ENCODE measurements at places on chromosomes 2 and 18. TPM values are rescaled to one million over a fixed set of nuclear protein-coding genes. Genes with fewer than 3 reads are reported as not detected.

ESPNL gene
- 3.9 TPM for total RNA-seq

TACR1 gene
- total RNA-seq: 2.7 TPM

DNA sequence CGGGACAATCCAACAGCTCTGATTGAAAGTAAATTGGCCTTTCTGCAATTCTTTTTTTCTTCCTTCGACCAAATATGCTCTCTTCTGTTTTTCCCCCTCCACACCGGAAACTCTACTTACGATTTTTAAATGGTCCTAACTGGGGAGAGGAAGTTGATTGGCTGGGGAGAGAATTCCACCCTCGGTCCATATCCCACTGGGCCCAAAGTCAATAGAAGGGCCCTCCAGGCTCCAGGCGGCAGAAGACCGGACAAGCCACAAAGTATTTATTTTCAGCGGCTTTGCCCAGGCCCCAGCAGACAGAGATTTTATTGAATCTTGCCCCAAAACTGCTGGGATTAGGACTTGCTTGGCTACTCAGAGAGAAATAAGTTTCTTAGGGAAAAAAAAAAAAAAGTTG lies 37.1 kb upstream of the SMAD7 start:
- H3K4me3 ChIP-seq: no peak overlapping the region
- H3K36me3 ChIP-seq: no peaks in the 10 kb centered on the region
- no peaks in the 10 kb centered on the region for H3K4me1 ChIP-seq
- no peak for DNase-seq

DNA sequence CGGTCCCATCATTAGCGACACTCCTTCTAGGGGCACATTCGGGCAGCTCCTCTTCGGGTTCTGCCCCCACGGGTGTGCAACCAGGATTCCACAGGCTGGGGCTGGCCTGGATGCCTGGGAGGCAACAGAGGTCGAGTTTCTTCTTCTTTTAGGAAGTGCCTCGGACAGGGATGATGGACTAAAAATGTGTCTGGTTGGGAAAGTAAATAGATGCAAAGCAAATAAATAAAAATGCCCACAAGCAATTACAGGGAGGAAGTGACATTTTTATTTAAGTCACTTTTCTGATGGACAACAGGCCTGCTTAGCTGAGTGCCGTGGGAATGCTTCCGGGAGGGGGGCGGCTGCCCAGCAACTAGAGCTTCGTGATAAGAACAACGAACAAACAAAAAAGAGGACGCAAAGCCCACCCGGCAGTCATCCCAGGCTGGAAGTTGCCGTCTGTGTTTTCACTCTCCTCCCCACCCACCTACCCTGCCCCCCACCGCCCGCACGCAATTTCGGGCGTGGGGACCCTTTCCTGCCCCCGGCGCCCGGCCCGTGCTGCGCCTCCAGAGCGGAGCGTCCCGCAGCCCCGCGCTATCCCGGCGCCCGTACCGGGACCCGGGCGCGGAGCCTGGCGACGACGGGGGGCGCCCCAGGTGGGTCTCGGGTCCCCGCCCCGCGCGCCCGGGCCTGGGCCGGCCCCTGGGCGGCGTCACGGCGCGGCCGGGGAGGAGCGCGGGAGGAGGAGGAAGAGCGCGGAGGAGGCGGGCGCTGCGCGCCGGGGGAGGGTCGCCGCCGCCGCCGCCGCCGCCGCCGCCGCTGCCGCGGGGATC lies 412 bp upstream of the NCK2 start:
- H3K27ac ChIP-seq: peak overlapping the region; percentile 89
- peak; percentile 49 for DNase-seq
- no peaks in the 10 kb centered on the region for H3K36me3 ChIP-seq
- H3K27me3 ChIP-seq: no peaks in the 10 kb centered on the region
